ENCODE measurements at places on chromosomes 1 and 21.

GRCh38 chr1:202130816-202131522 lies 8.3 kb downstream of the GPR37L1 start:
- no peak for DNase-seq

GRCh38 chr1:65504263-65504662 lies 83.8 kb downstream of the LEPR start:
- no peak for DNase-seq

DNA sequence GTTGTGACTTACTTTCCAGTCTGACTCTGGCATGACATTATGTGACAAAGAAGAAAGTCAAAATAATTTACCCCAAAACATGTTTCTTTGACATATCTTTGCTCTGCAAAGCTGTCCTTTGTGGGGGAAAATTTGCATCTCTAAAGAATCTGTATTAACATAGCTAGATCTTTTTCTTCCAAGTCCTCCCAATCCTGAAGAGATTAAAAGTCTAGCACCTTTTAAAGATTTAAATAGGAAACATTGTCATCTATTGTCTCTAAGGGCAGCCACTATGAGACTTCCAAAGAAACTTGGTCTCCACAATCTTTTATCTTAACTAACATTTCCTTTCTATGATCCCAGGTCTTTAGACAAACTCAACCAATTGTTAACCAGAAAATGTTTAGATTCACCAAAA lies 16.0 kb downstream of the LRRC3 start:
- DNase-seq, result no peak

- no peak for DNase-seq
Measured at GRCh38 chr1:37995751-37996345, 6.0 kb upstream of the SF3A3 start.

GRCh38 chr21:27582246-27582947 lies 615.5 kb upstream of the ADAMTS5 start:
- DNase-seq, result no peak

- DNase-seq, result no peak
Measured at GRCh38 chr21:45899317-45900033, 82.1 kb upstream of the COL6A1 start.

GRCh38 chr1:4267381-4268261 lies 367.5 kb upstream of the C1orf174 start:
- DNase-seq, result peak; percentile 63

DNA sequence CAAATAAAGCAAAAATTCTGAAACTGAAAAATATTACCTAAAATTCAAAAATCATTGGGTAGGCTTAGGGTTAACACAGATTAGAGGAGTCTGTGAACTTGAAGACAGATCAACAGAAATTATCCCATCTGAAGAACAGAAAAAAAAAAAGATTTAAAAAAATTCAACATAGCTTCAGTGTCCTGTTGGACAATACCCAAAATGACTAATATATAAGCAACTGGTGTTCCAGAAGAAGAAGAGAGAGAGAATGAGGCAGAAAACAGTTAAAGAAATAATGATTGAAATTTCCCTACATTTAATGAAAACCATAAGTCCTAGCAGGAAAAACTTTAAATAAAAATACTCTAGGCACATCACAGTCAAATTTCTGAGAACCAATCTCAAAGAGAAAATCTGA lies 31.5 kb downstream of the TMCO1 start:
- no peak for DNase-seq

DNA sequence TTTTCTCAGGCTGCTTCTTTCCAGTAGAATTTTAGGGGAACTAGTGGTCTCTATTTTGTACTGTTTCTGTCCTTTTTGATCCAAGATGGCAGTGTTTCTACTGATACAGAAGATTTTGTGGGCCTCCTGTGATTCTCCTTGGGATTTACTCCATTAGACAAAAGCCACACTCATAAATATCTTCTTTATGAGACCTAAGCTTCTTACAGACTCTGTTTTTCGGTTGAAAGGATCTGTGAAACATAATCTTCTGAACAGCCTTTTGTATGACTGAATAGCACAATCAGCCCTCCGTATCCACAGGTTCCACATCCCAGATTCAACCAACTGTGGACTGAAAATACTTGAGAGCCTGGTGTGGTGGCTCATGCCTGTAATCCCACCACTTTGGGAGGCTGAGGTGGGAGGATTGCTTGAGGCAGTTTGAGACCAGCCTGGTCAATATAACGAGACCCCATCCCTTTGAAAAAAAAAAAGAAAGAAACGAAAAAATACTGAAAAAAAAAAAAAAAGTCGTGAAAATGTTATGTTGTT lies 10.8 kb upstream of the PSMD4 start:
- DNase-seq, result no peak

- no peak for DNase-seq
Measured at GRCh38 chr1:168135921-168136708, 615 bp downstream of the GPR161 start.

DNA sequence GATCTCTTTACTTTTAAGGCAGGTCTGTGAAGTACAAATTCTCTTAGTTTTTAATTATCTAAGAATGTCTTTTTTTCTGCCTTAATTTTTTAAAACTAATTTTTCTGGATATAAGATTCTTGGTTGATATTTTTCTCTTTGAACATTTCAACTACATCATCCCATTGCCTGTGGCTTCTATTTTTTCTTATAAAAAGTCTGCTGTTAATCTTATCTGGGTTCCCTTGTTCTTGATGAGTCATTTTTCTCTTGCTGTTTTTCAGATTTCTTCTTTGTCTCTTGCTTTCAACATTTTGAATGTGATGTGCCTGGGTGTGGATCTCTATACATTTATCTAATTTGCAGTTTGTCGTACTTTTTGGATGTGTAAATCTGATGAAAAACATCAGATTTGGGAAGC lies 525.2 kb upstream of the PBX1 start:
- no peak for DNase-seq

GRCh38 chr1:92980732-92981647 lies 19.7 kb upstream of the DIPK1A start:
- DNase-seq, result no peak

DNA sequence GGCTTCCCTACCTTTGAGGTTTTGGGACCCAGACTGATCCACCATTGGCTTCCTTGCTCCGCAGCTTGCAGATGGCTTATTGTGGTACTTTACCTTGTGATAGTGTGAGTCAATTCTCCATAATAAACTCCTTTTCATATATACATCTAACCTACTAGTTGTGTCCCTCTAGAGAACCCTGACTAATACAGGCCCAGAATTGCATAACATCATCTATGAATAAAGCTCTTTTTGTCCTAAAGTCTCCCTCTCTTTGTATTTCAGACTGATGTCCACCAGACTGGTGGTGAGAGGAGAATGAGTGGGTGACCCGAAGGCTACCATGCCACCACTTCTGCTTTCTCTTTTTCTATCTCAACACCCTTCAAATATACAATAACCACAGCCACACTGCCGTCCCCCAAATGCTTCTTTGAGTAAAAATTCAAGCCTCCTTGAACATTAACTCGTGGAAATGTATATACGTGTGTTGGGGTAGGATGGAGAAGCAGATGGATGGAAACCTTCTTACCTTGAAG lies 265.7 kb downstream of the PTBP2 start:
- no peak for DNase-seq

DNA sequence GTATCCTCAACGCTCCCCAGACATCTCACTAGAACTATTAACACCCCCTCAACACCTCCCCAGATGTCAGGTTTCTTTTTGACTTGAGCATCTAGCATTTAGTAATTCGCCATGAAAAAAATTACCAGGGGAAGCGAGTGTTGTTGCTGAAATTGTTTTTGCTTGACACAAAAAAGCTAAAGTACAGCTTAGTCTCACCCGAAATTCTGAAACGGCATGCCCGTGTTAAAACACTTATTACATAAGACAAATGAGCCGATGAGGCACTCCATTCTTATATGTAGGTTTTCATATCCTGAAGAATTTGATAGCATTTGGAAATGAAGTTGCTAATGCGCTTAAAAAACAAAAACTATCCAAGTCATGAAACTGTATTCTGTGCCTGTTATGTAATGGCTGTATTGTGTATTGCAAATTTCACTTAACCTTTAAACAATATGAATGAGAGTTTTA lies 1.3 kb upstream of the NRIP1 start:
- no peak for DNase-seq

DNA sequence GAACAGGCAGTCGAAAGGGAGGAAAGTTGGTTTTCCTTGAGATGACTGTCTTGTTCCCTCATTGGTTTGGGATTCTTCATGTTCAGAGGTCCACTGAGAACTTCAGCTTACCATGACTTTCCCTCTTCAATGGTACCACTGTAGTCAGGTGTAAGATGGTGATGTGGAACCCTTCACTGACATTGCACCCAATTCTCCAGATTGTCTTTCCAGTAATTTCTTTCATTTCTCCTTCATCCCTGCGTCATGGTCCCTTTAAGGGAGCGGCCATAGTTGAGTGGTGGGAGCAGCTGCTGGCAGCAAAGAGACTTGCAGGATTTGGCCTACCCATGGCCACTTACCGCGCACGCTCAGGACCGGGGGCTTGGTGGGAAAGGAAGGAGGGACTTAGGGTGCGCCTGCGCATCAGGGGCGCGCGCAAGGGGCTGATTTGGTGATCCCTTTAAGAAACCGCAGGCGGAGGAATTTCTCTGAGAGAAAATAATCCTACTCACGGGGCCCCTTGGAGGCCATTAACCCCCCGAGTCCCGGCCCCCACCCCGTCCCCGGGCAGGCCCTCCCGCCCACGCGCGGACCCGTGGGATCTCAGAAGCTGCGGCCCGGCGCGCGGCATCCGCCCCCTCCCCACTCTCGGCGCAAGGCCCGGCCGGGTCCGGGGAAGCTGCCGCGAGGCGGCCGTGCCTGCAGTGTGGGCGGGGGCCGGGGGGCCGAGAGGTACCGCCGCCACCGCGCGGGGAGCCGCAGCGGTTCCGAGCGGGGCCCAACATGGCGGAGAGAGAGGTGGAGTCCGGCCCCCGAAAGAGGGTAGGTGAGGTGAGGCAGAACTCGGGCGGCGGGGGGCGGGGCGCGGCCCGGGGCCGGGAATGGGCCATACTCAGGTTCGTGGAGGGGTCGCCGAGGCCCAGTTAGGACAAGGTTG lies at the start of gene ZMYM4:
Gene ZMYM4 (plus strand): TSS at position 428 of the 919 bp plus-strand sequence. CDS start 338 bp downstream, at position 766.
- DNase-seq, result peak; percentile 81

DNA sequence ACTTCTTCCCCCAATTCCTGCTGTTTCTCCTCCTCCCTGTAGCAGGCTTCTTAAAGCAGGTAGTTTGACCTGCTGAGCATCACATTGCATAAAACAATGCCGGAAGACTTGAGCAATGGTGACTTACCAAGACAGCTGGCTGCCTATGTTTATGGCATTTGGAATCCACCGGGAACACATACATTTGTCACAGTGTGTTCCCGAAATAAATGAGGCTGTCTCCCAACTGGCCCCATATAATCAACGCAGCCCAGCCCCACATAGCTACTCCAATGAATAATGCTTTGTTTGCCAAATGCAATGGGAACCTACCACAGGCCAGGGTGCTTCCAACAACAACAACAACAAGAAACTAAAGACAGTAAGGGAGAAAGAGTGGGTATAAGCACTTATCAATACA lies 186.1 kb upstream of the MAP1LC3C start:
- no peak for DNase-seq

- peak; percentile 74 for DNase-seq
Measured at GRCh38 chr1:5994713-5995621, 2.7 kb upstream of the NPHP4 start.

DNA sequence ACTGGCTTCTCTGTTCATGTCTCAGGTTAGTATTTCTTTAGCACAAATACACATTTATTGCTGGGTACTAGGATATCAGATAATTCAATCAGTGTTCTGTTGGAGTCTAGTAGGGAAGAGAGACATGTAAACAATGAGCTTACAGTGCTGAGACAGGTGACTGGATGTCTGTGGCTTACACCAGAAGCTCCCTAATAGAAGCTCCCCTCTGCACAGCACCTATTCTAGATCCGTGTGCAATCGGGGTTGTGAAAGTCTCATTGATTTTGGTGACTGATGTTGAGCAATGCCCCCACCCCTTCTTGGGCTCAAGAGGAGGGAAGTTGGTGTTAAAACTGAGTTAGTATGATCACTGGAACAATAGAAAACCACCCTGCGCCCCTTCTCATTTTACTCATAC lies 279.2 kb downstream of the RPS6KC1 start:
- DNase-seq, result no peak

DNA sequence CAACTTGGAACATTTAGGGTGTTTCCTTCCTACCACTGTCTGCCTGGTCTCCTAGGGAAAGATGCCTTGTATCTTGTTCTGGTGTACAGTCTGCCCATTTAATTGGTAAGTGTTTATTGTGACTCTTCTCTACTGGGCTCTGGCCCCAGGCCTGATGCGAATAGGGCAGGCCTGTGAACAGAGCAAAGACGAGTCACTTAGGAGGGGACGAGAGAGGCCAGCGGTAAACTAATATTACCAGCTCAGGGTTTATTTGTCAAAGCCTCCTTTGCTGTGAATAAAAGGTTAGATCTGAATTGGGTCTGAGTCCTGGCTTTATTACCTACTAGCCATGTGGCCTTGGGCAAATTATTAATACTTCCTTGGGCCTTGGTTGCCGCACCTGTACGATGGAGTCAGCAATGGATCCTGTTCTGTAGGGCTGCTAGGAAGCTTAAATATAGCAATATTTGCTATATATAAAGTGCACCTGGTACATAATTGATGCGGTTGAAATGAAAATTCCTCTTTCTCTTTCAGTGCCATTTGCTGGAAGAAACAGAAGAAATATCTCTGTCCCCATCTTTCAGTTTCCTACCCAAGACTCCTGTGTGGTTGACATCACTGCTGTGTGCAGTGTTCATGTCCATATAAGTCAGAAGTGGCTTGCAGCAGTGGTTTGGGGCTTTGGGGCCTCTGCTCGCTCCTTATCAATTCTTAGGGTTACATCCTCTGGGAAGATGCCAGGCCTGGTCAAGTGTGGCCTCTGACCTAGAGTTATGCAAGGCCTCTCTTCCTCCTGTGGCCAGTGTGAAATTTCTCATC lies 32.4 kb downstream of the MAPKAPK2 start:
- no peak for DNase-seq

DNA sequence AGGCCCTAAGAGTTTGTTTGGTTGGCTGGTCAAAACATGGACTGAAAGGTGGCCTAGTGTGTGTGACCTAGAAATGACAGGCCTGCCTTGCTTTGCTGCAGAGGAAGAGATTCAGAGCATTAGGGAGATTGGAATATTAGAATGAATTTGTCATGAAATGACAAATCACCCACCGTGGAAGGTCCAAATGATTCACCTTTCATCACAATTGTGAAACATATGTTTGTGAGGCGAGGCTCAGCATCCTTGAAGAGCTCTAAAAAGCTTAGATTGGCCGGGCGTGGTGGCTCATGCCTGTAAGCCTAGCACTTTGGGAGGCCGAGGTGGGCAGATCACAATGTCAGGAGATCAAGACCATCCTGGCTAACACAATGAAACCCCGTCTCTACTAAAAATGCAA lies 5.5 kb downstream of the LCE1B start:
- no peak for DNase-seq

GRCh38 chr1:202711949-202712635 lies 1.8 kb upstream of the SYT2 start:
- DNase-seq, result no peak

- no peak for DNase-seq
Measured at GRCh38 chr1:231618609-231619256, 7.9 kb upstream of the DISC1 start.

GRCh38 chr1:12344596-12345349 lies 114.9 kb downstream of the VPS13D start:
- DNase-seq, result no peak

GRCh38 chr1:192516776-192517297 lies 58.7 kb upstream of the RGS1 start:
- DNase-seq, result peak; percentile 33

- no peak for DNase-seq
Measured at GRCh38 chr1:62090016-62090415, 104.6 kb upstream of the L1TD1 start.
